C1 segment of cervical spinal cord (tissue), 14 donors: ENCODE measurements at places on chromosomes 13 and 19.
A peak's percentile ranks its signal among the peaks of the same experiment; 100 is the strongest.

- DNase-seq = no peak
These were observed 6.1 kb downstream of the CLEC4M start for GRCh38 chr19:7769171-7769570.

GRCh38 chr19:29171525-29171924 is 41.4 kb downstream of the UQCRFS1 start:
- no peak for DNase-seq

- no peak for DNase-seq
These were observed 36.7 kb upstream of the RANBP3 start for GRCh38 chr19:6014551-6015135.

GRCh38 chr19:16834747-16835146 is 5.5 kb downstream of the SIN3B start:
- no peak for DNase-seq

- no peak for DNase-seq
These were observed 167.4 kb downstream of the KDM4B start for GRCh38 chr19:5136073-5136855.

DNA sequence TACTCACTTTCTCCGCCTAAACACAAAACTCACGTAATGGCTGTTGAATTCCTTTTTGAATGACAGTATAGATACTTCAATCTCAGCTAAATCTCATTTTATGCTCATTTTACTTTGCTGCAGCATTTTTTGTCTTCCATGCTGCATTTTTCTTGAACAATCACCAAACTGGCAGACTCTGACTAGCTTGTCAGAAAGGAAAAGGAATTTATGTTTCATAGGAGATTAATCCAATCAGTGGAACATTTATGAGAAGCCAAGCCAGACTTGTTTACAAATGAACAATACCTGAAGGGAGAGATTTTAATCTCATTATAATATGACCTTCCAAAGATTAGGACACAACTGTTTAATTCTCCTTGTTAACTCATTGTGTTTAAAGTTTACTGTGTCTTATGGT is 1044.3 kb downstream of the DIAPH3 start:
- no peak for DNase-seq

- DNase-seq = no peak
These were observed 29.8 kb downstream of the ARHGAP35 start for GRCh38 chr19:46890423-46891170.

DNA sequence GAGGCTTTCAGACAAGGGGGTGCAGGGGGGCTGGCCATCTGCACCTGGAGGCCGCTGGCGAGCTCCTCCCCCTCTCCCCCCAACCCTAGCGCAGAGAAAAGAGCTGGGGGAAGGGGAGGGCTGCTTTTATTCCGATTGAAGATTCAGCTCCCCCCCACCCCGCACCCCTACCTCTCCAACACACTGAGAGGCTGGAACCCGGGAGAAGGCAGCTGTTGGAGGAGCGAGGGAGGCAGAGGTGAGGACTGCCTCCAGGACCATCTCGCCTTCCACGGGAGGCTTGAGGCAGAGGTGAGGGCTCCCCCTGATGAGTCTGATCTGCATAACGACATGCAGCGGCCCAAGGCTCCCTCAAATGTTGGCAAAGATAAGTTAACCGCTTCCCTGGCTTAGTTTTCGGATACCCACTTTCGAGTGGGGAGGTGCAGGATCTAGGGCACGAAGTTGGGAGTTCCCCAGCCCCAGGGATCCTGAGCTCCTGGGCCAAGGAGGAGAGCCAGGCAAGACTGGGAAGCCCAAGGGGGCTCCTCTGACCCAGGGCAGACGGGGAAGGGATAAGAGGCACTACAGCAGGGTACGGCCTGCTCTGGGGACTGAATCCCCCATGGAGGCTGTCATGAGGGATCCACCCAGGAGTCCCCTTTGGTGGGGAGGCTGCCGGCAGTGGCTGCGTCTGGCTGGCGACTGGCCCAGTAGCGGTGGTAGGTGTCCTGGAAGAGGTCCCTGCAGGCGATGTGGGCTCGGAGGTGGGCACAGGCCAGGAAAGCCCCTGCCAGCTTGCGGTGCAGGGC is 1.2 kb upstream of the NUMBL start:
- no peak for DNase-seq

DNA sequence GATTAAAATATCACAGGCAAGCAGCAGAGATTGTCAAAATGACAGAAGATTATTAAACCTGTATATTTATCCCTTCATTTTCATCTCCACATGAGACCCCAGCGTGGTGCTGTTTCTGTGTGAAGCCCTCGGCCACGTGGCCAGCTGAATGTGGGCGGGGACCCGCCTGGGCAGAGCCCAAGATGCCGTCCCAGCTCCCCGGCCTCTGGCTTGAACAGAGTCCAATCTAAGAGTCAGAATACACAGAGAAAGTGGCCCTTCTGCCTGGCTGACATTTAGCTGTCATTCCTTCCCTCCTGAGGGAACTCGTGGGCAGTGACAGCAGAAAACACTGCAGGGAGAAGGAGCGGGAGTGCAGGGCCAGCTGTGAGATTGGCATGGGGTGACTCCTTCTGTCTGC is 34.9 kb upstream of the UQCRFS1 start:
- DNase-seq = peak; percentile 11

DNA sequence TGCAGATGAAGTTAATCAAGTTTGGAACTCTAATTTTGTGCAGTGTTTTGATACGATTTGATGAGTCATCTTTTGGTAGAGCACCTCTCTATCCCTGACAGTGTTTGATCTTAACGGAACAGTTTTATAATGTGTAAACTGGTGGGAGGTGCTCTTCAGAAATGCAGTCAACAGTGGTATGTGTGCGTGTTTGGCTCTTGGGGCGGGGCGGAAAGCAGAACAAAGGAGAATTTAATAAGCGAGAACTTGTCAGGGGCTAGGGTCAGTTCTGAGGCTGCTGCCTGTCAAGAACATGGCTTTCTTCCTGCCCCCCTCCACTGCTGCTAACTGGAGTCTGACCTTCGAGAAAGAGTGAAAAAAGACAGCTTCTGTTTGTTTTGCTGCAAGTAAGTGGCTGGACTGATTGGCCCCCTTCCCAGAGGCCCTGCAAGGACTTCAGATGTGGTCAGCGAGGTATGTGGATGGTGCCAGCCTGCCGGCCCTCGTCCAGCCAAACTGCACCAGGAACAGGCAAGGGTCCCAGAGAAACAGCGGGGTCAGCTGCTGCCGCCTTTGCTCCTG is 40.8 kb downstream of the BBC3 start:
- no peak for DNase-seq

DNA sequence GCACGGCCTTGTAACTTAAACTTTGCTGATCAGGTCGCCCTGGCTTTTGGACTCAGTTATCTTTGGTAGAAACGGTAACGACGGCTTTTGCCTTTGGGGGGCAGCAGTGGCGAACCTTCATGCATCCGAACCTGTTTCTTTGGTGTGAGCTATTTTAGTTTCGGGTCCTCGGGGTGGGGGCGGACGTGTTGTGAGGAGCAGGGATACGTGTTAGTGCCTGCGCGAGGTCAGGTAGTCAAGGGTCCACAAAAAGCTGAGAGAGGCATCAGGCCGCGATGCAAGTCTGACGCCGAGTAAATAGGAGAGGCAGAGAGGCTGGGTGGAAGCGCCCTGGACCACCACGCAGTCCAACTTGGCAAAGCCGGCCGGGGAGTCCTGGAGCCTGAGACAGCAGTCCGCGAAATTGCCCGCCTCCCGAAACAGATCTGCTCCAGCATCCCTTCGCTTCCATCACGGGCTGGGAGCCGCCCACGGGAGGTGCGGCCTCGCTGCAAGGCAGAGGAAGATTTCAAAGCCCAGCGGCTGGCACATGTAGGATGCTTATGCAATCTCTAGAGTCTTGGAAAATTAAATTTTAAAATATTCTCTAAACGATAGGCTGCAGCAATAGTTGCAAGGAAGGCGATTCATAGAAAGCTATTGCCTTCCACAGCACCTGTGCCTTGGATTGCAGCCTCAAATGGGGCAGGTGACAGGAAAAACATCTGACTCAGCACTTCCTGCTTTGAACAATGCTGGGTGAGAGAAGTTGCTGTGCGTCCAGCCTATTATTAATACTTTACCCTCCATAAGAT is 4.6 kb upstream of the TPP2 start:
- peak; percentile 43 for DNase-seq
